Right lobe of liver (tissue), 6 donors: ENCODE measurements at places on chromosomes 7 and 10. TPM values are rescaled to one million over a fixed set of nuclear protein-coding genes. Genes with fewer than 3 reads are reported as not detected.

DNA sequence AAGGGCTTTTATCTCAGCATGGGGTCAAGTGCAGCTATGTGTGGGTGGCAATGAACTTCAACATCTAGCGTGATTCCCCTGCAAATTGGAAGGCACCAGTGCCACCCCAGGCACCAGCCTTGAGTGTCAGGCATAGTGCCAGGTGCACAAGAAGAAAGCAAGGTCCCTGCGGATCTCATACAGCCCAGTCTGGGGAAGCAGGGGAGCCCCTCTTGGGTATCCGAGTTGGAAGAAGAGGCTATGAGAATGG, 269.0 kb downstream of the RPS24 start:
- no peak for DNase-seq
- H3K4me3 ChIP-seq: peak overlapping the region; percentile 55
- no peaks in the 10 kb centered on the region for H3K4me1 ChIP-seq
- H3K36me3 ChIP-seq: no peaks in the 10 kb centered on the region

DNA sequence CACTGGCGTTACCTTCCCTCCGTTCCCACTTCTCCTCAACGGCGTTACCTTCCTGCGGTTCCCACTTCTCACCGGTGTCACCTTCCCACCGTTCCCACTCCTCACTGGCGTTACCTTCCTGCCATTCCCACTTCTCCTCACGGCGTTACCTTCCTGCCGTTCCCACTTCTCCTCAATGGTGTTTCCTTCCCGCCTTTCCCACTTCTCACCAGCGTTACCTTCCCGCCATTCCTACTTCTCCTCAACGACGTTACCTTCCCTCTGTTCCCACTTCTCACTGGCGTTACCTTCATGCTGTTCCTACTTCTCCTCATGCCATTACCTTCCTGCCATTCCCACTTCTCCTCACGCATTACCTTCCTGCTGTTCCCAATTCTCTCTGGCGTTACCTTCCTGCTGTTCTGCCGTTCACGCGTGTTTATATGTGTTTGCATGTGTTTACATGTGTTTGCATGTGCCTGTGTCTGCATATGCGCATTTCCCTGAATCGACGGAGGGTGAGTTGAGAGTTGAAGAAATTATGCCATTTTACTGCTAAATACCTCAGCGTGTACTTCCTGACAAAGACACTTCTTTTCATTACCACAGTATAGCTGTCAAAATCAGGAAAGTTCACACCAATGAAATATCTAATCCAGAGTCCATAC, 23.2 kb upstream of the CFAP46 start:
- H3K4me3 ChIP-seq: no peak overlapping the region
- no peak overlapping the region for H3K27ac ChIP-seq
- H3K36me3 ChIP-seq: no peaks in the 10 kb centered on the region
- H3K4me1 ChIP-seq: no peaks in the 10 kb centered on the region
- DNase-seq: no peak

- no peaks in the 10 kb centered on the region for H3K27me3 ChIP-seq
- no peaks in the 10 kb centered on the region for H3K36me3 ChIP-seq
- DNase-seq: no peak
- no peaks in the 10 kb centered on the region for H3K4me1 ChIP-seq
Observed at GRCh38 chr7:138727336-138728099, 26.4 kb upstream of the SVOPL start.

MSS51 gene
- 0.70 TPM for total RNA-seq

SRGN gene
- total RNA-seq: 37.6 TPM

ASB10 gene
- total RNA-seq: not detected

DNA sequence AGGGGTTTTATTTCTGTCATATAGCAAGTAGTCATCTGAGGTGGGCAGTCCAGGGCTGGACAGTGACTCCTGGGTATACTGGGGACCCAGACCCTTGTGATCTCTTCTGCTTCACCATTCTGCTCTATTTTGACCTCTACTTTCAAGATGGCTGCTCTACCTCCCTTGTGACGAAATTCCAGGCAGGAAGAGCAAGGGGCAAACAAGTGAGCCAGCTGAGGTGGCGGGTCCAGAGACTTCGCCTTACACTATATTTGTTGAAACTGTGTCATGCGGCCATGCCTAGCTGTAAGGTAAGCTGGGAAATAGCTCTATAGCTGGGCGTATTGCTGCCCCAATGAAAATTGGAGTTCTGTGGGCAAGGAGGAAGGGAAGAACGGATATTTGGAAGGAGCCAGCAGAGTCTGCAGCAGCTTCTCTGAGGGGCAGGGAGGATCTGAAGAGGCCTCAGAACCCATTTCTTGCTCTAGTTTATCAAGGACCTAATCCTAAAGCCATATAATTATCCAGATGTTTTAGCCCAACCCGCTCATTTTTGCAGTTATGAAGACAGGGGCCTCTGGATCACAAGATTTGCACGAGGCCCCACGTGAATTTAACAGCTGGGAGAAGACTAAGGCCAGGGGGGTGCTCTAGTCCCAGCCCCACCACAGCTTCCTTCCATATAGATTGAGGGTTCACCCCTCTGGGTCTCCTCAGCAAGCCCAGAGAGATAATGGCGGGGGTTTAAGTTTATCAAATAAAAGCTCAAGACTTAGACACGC, 7.7 kb upstream of the CPA1 start:
- H3K4me1 ChIP-seq: no peaks in the 10 kb centered on the region
- peak overlapping the region; percentile 53 for H3K27ac ChIP-seq
- no peaks in the 10 kb centered on the region for H3K27me3 ChIP-seq
- DNase-seq: no peak
- no peaks in the 10 kb centered on the region for H3K36me3 ChIP-seq
- H3K4me3 ChIP-seq: no peak overlapping the region

- no peak for DNase-seq
- H3K36me3 ChIP-seq: no peaks in the 10 kb centered on the region
- no peaks in the 10 kb centered on the region for H3K27me3 ChIP-seq
- no peak overlapping the region for H3K27ac ChIP-seq
Observed at GRCh38 chr7:157408258-157409101, 71.7 kb downstream of the DNAJB6 start.

- no peak overlapping the region for H3K27ac ChIP-seq
- no peak overlapping the region for H3K4me3 ChIP-seq
- H3K27me3 ChIP-seq: no peaks in the 10 kb centered on the region
- no peak for DNase-seq
Observed at GRCh38 chr7:13988065-13988464, 1.4 kb downstream of the ETV1 start.

GRCh38 chr10:29039677-29040189, 249.1 kb upstream of the LYZL1 start:
- H3K27me3 ChIP-seq: no peaks in the 10 kb centered on the region
- no peaks in the 10 kb centered on the region for H3K36me3 ChIP-seq
- H3K4me1 ChIP-seq: no peaks in the 10 kb centered on the region
